ENCODE measurements at places on chromosomes 2 and 18. TPM values are rescaled to one million over a fixed set of nuclear protein-coding genes. Genes with fewer than 3 reads are reported as not detected.

GRCh38 chr18:46167971-46168370 is 63.8 kb downstream of the HAUS1 start:
- DNase-seq: no peak

- peak; percentile 59 for DNase-seq
Measured at GRCh38 chr2:126963390-126963789, 64.7 kb downstream of the TEX51 start.

DNA sequence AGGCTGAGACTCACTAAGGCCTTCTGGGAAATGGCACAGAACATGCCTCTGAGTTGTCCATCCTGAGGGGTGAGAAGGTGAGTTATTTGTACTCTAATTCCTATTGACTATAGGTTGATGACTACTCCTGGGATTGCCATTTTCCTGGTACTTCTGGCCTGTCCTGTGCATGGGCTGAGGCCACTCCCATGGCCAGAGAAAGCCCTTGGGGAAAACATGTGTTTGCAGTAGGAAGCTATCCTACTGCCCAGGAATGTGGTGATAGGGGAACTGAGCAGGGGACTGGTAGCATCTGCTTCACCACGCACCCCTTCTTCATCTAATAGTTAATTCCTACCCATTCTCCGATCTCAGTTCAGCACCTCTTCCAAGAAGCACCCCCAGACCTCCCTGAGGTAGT is 62.6 kb upstream of the MEX3C start:
- no peak for DNase-seq

DNA sequence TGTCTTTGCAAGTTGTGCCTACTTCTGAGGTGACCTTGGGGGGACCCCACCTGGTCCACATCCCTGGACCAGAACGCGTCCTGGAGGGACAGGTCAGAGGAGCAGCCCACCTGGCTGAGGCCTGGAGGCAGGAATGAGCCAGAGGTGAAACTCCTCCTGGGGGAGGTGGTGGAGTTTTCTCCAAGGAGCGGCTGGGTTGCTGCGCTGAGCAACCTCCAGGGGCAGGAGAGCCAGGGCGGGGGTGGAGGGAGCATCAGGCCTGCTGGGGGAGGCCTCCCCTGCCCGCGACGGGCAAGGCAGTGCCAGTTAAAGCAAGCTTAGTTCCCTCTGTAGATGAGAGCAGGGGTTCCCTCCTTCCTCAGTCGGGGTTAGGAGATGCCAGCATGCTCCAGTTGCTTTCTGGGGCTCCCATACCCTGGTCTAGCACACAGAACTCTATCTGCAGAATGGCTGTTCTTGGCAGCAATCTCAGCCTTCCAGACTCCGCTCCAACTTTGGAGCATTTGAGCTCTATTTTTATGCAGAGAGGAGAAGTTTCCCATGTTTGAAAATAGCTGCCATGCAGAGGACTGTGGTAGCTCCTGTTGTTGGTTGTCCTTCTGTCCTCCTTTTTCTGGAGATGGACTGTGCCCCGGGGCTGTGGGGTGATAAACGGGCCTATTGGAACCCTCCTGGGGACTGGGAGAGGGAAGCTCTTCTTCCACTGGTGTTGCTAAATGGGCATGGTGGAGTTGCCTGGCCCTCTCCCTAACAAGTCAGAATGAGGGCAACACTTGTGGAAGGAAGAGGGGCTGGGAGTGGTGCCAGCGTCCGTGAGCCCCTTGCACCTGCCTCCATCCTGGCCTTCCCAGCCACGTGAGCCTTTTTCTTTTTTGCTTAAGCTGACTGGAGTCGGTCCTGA is 39.1 kb downstream of the B3GNT2 start:
- no peak for DNase-seq

The ACOXL gene
- 0.41 TPM for polyA plus RNA-seq

The MYO5B gene
- 2.5 TPM for polyA plus RNA-seq

The TUBA3E gene
- polyA plus RNA-seq: not detected
